ENCODE measurements at places on chromosomes 3 and 15.

GRCh38 chr15:64146885-64147681, 4.4 kb upstream of the SNX22 start:
- DNase-seq, result no peak

DNA sequence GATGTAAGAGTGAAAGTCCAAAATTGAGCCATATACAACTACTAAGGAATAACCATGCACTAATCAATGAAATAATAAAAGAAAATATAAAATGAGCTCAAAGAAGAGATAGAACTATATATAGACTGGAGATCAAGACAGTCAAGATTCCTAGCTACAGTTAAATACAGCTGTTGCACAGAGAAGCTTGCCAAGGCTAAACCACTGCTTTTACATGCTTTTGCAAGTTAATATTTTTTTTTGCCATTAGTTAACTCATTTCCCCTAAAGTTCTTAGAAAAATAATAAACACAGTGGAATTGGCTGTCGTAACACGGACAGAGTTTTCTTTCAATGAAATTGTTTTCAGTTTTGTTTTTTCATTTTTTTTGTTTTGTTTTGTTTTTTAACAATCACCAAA, 123.0 kb downstream of the VGLL3 start:
- DNase-seq, result no peak

DNA sequence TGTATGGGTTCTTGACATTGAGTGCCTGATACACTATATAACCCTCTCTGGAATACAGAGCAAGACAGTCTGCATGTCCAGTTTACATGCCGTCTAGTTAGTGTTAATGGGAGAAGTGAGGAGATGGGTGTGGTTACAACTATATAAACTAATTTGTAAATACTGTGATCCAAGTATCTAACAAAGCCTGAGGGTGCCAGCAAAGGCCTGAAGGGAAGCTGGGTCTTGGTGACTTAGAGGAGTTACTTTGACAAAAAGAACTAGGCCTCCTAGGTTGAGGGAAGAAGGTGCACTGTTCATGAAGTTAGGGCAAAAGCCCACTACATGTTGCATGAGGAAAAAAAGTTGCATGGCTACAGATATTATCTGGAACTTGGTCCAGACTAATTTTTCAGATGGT, 2.3 kb downstream of the NSUN3 start:
- DNase-seq, result no peak

- DNase-seq, result peak; percentile 64
Observed at GRCh38 chr3:54733106-54734006, 194.5 kb downstream of the LRTM1 start.

DNA sequence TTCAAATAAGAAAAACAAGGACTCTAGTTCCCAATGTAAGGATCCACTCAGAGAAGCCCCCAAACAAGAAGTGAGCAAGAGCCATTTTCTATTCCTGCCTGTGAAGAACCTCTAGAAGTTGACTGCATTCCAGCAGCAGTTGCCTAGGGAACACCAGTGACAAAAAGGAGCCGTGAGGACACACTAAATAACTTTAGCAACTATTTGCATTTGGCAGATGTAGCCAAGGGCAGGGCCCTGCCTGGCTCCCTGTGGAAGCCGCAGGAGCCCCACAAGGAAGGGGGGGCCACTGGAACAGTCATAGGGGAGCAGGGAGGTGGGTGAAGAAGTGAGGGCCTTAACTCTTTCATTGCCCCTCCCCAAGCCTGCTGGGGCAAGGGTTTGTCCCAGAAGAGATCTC, 470.2 kb upstream of the PROK2 start:
- DNase-seq, result no peak

DNA sequence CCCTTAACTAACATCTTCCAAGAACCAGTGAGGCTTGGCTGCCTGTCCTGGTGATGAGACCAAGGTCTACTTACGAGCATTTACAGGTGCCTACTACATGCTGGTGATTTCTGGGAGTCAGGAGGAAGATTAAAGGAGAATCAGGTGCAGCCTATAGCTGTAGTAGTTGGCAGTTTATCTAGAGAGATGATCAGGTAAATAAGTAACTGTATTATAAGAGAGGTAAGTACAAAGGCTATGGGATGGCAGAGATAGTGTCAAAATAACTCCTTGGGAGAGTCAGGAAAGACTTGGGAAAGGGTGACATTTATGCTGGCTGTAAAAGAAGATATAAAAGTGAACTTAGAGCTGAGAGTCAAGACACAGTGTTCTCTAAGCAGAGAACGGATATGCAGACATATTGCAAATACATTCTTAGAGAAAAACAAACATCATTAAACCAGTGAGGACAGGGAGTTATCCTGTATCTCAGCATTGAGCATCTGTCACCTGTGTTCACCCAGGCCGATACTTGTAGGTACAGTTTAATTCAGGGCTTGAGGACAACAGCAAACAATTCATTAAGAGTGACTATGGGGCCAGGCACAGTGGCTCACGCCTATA, 49.7 kb upstream of the ACP3 start:
- DNase-seq, result no peak

DNA sequence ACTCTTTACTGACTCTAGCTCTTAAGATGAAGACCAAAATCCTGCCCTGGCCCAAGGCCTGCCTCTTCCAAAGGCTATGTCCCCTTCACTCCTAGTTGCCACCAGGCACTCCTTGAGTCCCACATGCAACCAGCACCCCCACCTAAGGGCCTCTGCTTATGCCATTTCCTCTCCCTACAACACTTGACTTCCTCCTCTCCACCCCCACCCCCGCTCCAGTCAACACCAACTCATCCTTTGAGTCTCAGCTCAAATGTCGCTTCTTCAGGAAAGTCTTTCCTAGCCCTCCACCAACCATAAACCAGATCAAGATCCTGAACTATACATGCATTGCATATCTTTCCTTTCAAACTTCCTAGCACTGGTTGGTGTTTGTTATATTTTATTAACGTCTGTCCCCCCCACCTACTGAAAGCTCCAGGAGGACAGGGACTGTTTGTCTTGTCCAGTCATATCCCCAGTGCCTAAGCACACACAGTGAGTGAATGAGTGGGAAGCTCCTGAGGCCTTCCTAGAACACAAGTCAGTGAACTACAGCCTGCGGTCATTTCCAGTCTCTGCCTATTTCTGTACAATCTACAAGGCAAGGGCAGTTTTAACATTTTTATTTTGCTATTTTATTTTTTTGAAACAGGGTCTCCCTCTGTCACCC, 7.3 kb downstream of the TBC1D2B start:
- no peak for DNase-seq

DNA sequence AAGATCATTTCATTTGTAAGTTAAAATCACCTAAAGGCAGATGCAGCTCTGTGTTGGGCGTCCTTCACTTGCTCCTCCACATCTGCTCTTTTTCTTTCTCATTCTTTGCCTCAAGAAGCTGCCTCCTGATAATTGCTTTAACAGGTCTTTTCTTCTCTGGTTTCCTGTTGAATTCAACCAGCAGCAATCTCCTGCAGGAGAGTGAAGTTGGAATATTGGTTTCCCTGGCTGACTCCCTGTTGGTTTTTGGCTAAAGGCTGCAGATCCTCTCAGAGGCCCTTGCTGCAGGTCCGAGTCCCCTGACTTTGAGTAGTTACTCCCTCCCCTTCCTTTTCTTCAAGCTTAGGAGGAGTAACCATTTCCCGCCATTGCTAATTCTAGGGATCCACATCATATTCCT, 4.2 kb downstream of the TP63 start:
- no peak for DNase-seq
